ENCODE measurements at places on chromosomes 6 and 20.

DNA sequence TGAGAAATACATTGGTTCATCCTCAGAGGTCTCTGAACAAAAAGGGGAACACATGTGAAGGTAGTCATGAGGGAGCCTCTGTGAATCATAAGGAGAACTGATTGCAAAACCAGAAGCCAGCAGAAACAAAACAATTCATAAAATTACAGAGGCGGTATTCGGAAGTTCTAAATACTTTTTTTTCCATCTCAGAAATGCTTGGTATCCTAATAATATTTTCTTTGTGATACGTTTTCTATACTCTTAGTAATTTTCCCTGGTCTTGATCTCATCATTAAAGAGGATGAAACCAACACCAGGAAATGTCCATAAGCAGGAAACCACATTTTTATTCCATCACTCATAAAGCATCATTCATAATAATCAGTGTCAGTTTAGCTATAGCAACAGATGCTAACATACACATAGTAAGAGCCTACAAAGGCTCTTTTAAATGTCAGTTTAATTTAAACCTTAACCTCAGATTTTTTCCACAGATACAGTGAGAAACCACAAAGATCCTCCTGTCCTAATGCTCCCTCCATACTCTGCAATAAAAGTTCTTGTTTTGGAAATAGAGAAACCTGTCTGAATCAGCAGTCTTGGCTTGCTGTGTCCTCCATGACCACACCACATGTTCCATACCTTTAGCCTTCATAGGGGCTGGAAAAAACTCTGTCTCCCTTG is 29.2 kb downstream of the SGK1 start:
- DNase-seq, result no peak

DNA sequence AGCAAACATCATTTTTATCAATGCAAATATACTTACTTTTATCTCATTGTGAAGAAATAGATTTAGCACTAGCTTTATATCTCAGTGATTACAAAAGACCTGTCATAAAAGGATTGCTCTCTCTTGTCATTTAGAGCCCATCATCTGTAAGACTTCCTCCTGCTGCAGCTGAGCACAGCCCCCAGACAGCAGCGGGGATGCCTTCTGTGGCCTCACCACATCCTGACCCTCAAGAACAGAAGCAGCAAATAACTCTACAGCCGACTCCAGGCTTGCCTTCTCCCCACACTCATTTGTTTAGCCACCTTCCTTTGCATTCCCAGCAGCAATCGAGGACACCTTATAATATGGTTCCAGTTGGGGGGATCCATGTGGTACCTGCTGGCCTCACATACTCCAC is 127.0 kb upstream of the EDN1 start:
- no peak for DNase-seq

DNA sequence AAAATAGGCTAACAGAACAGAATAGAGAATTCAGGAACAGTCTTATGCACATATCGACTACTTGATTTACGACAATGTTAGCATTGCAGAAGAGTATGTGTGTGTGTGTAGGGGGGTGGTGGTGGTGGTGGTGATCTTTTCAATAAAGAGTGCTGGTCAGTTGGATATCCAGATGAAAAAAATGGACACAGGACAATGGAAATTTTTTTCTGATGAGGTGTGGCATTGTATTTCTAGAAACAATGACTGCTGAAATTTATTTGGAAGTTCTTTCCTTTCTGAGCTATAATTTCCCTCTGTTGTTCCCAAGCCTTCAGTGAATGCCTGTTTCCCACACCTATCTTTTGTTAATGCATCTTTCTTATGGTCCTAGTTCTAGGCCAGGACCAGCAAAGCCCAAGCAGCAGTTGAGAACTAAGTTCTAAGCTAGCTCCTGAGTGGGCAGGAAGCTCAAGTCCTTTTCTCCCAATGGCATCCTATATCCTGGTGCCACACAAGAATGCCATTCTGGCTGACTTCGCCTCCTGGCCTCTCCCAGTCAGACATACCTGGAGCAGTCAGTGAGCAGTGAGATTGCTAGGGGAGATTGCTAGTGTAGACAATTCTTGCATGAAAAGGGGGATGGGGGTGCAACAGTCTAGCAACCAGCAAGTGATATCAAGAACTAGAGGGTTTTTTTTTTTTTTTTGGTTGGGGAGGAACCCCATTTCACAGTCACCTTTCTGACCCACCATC is 1.2 kb upstream of the TOX2 start:
- DNase-seq, result no peak

GRCh38 chr20:58652606-58653294 is 1.7 kb downstream of the STX16 start:
- DNase-seq, result no peak

DNA sequence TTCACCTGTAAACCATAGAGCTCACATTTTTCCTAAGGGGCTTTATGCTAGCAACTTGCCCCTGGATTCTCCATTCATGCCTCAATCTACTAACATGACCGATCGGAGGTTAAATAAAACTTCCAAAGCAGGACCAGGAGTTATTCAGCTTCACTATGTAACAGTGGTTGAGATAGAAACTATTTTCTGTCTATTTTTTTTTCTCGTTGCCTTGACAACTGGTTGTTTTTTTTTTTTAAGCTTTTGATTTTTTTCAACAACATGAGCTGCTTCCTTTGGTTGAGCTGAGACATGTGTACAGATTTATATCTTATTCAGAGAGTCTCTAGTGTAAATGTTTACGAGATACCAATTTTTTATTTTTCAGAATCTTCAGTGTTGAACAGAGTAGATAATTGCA is 85.7 kb downstream of the SHLD1 start:
- DNase-seq, result no peak

- DNase-seq, result no peak
Measured at GRCh38 chr20:64072498-64073063, 6.7 kb downstream of the RGS19 start.

GRCh38 chr6:88840796-88841539 is 122.5 kb downstream of the RNGTT start:
- DNase-seq, result no peak

DNA sequence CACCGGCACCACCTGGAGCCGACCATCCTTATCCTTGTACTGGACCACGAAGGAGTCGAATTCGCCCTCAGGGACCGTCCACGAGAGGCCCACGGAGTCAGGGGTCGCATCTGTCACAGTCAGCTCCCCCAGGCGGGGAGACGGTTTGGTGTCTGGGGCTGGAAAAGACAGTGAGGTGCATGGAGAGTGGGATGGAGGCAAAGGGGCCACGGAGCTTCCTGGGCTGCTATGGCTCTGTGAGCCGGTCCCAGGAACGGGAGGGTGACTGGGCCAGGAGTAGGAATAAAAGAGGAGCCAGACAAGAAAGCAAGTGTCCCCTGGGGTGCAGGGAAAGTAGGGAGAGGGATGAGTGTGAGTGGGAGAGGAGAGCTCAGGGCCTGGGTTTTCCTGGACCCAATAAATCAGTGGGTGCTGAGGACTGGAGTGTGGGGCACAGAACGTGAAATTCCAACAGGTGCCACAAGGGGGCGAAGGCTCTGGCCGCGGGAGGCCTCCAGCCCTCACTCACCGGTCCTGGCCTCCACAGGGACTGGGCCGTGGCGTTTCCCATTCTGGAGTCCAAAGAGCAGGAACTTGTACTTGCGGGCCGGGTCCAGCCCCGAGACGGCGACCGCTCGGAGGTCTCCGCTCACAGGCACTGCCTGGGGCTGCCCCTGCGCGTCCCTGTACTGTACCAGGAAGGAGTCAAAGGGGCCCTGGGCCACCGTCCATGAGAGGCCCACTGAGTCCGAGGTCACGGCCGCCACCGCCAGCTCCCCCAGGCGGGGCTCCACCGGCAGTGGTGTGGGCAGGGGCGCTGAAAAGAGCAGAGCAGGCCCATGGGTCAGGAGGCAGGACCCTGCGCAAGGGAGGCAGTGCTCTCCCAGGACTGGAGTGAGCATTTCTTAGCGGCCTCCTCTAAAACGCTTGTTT is 9.9 kb downstream of the CYP21A2 start:
- DNase-seq, result peak; percentile 44

DNA sequence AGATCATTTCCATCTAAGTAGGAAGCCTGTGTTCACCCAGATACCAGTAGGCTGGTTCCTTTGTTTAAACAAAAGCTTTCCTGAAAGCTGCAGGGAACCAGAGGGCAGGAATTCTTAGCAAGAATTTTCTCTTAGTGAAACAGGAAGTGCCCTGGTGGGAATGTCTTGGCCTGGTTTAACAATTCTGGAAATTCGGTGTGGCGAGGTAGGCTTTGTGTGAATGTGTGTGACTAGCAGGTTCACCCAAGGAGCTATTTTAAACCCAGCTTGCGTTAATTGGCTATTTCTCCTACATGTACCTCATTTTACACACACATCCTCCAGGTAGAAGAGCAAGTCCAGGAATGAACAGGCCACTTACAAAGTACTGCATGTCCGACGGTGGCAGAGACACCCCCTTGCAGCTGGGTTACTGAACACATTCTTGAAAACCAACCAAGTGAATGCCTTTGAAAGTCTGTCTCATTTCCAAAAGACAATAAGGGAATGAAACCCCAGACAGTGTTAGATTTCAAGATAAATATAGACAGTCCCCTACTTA is 64.6 kb downstream of the GFOD1 start:
- DNase-seq, result no peak

DNA sequence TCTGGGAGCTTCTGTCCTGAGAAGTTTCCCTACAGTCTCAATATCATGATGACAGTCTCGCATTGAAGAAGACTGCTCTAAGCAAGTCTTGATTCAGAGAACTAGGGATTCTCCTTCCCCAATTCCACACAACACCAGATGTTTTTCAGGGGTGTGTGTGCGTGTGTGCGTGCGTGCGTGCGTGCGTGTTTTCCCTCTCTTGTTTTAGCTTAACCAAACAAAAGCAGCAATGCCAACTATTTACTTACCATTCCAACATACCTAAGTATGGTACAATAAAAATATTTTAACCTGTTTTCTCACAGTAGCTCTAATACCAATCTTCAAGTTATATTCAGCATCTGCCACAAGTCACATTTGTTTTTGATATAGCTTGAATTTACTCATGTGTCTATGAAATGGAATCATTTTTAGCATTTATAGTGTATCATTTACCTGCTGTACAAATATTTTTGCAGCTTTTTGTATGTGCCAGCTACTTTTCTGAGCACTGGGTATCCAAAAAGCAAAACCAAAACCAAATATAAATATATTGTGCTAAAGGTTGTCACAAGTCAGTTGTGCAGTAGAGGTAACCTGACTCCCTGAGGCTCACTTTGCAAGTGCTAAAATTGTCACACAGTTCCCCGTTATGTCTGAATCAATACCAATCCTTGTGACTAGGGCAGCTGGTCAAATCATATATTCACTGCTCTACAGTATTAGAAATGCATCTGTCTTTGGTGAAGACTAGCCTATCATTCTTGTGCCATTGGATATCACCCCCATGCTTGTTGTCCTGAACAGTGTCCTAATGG is 21.7 kb upstream of the MYLIP start:
- no peak for DNase-seq

DNA sequence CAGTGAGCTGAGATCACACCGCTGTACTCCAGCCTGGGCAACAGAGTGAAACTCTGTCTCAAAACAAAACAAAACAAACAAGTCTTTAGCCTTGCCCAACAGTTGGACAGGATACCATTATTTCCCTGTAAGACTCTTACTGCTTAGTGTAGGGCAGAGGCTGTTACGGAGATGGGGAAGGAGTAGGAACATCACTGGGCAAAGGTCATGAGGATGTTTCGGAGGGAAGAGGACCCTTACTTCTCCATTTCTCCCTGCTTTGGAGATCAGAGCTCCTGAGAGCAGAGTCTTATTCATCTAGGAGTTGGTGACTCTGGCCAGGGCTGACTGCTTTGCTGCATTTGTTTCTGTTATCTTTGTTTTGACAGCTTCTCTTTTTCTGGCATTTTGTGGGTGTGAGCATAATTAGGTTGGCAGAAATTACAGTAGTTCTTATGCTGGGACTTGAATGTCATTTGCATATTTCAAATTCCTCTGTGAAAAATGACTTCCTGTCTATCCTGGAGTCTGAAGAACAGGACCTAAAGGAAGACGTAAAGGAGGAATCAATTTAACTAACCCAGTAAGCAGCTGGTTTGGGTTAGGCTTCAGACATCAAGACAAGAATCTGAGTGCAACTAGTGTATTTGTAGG is 89.0 kb downstream of the CDS2 start:
- no peak for DNase-seq

GRCh38 chr6:163668061-163668426 is 253.5 kb downstream of the QKI start:
- no peak for DNase-seq

GRCh38 chr6:1624058-1624850 is 14.5 kb downstream of the FOXC1 start:
- DNase-seq, result no peak

GRCh38 chr20:49099011-49099410 is 52.9 kb downstream of the CSE1L start:
- DNase-seq, result no peak

DNA sequence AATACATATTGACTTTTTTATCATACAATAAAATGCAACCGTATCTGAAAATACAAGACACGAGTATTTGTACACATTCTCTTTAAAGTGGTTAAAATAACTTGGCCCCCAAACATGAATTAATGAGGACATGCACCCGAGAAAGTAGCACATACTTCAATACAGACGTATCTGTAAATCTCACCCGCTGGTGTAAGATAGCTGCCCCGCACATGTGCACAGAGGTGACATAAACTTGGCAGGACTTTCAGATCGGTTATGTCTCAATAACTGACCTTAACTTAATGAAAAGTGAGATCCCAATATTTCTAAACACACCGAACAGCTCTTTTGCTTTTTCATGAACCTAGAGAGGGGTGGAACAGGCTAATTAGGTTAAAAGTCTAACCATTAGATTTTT is 91.5 kb upstream of the RPS6KA2 start:
- DNase-seq, result no peak

DNA sequence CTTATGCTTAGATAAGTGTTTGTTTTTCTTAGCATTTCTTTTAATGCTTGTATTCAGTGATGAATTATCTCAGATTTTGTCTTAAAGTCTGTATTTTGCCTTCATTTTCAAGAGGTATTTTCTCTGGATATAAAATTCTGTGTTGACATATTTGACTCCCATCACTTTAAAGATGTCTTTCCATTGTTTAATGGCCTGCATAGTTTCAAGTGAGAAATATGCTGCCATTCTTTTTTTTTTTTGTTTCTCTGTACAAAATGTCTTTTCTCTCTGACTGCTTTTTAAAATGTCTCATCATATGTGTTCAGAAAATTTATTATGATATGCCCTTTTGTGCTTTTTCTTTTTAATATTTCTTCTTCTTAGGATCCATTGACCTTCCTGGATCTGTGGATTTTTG is 578.0 kb upstream of the NOX3 start:
- DNase-seq, result no peak

GRCh38 chr20:59561614-59562277 is 42.6 kb upstream of the PHACTR3 start:
- DNase-seq, result no peak

GRCh38 chr20:49583669-49584417 is 15.9 kb upstream of the PTGIS start:
- no peak for DNase-seq

DNA sequence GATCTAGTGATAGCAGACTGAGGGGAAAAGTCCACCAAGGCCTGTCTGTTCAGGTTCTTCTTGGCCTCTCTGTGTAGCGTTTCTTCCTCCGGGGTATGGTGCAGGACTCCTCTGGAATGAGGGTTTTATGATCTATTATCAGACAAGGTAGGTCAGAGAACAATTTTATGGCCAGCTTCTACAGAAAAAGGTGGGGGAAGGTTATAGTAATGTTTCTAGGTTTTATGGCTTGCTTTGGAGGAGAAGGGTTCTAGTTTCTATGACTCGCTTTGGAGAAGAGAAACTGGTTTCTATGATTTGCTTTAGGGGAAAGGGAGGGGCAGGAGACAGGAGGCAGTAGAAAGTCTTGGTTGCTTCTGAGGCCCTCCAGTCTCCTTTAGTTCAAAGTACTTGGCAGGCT is 144.8 kb upstream of the LAMA2 start:
- no peak for DNase-seq

- DNase-seq, result no peak
Measured at GRCh38 chr6:145688493-145688905, 46.8 kb downstream of the EPM2A start.

GRCh38 chr6:64733433-64733832 is 973.6 kb downstream of the EYS start:
- DNase-seq, result no peak
